ENCODE measurements at places on chromosomes 2 and 18. TPM values are rescaled to one million over a fixed set of nuclear protein-coding genes. Genes with fewer than 3 reads are reported as not detected.

Gene KIF1A
- 0.71 TPM for total RNA-seq

Gene MC2R
- total RNA-seq, result not detected

Gene ERMN
- total RNA-seq, result not detected

Gene NCKAP5
- 0.76 TPM for total RNA-seq

Gene HNMT
- total RNA-seq, result 1.1 TPM

Gene SERPINB4
- total RNA-seq, result 0.09 TPM

Gene HRH4
- total RNA-seq, result not detected

Gene ITGB6
- 0.87 TPM for total RNA-seq

Gene ZNF396
- total RNA-seq, result 0.89 TPM

Gene TEX44
- not detected for total RNA-seq

Gene ACVR1C
- total RNA-seq, result 0.03 TPM

Gene PDIA6
- total RNA-seq, result 352 TPM

Gene HOXD10
- 4.8 TPM for total RNA-seq

Gene ZNF512
- 18.8 TPM for total RNA-seq

Gene TMEM37
- total RNA-seq, result 2.7 TPM

Gene IHH
- 0.74 TPM for total RNA-seq
